ENCODE measurements at places on chromosomes 3 and 15. TPM values are rescaled to one million over a fixed set of nuclear protein-coding genes. Genes with fewer than 3 reads are reported as not detected.

Gene GABRA5
- not detected for total RNA-seq

Gene LRRC34
- total RNA-seq = 0.96 TPM

Gene GRK7
- 0.13 TPM for total RNA-seq

GRCh38 chr15:62985768-62986167 is 56.8 kb upstream of the TPM1 start:
- no peaks in the 10 kb centered on the region for H3K4me1 ChIP-seq
- no peak overlapping the region for H3K27ac ChIP-seq
- no peak for DNase-seq
- no peaks in the 10 kb centered on the region for H3K36me3 ChIP-seq

GRCh38 chr3:45313743-45314403 is 74.5 kb upstream of the LARS2 start:
- H3K4me1 ChIP-seq = no peaks in the 10 kb centered on the region
- H3K36me3 ChIP-seq = no peaks in the 10 kb centered on the region
- no peak overlapping the region for H3K4me3 ChIP-seq
- H3K27me3 ChIP-seq = no peaks in the 10 kb centered on the region
- H3K27ac ChIP-seq = no peak overlapping the region

DNA sequence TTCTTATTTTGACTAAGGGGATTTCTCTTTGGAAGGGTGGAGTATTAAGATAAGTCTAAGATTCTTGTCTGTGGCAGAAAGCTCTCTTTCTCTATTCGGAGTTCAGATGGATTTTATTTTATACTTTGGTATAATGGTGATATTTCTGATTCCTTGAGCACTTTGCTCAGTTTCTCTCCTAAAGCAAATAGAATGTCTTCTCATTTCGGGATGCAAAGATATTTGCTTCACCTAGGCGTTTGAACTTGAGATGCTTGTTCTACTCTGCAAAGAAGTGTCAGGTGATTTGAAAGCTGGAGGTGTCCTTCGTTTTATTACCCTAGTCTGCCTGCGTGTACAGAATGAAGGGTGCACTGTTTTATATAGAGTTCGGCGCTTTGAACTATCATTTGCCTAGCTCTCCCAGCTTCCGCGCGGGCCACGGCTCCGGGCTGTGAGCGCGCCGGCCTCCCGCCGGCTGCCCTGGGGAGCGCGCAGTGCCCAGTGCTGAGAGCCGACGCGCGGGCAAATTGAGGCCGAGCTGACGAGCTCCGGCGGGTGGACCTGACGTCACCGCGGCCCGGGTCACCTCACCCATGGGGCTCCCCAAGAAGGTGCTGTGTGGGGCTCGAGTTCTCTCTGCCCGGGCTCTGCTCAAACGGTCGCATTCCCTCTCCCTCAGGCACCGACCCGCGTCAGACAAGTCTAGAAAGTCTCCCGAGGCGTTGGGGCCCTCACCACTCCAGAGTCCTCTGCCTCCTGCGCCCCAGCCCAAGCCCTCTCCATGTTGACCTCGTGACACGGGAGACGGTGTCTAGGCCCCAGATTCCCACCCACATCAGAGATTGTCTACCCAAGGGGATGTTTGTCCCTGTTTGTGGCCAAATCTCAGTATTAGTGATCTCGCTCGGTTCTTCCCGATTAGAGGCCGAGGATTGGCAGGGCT is 7.5 kb downstream of the SOX2 start:
- no peaks in the 10 kb centered on the region for H3K4me1 ChIP-seq
- no peak overlapping the region for H3K4me3 ChIP-seq
- no peak for DNase-seq
- no peaks in the 10 kb centered on the region for H3K36me3 ChIP-seq
- no peak overlapping the region for H3K27ac ChIP-seq

DNA sequence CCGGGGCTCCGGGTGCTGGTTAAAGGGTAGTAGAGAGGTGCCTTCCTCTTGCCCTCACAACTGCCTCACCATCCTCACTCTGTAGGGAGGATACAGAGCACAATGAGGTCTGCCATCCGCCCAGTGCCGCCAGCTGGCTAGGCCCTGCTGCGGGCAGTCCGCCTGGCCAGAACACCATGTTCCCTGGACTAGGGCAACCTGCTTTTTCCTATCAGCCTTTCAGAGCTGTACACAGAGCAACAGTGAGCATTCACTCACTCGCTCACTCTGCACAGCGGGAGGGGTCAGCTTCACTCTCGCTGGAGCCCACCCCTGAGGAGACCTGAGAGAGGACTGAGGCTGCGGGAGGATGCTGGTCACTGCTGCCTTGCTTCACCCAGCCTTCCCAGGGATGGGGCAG is 218.7 kb upstream of the CHRNA7 start:
- DNase-seq = no peak
- no peak overlapping the region for H3K27ac ChIP-seq
- H3K4me1 ChIP-seq = no peaks in the 10 kb centered on the region

- no peak overlapping the region for H3K4me3 ChIP-seq
- no peaks in the 10 kb centered on the region for H3K27me3 ChIP-seq
- DNase-seq = no peak
Observed at GRCh38 chr3:127081001-127081720, 98.2 kb downstream of the PLXNA1 start.

DNA sequence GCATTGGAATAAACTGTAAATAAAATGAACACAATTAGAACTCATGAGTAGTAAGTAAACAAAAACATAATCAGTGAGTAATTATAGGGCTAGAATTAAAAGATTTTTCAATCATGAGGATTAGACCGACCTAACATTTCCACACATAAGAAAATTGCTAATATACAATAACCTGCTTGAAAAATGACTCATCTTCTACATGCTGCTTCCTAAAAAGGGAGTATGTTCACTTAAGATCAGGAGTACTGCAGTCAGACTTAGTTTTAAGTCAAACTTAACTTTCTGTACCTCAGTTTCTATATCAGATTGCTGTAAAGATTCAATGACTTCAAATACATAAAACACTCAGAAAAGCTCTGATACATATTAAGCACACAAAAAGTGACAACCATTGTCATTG is 22.6 kb upstream of the NEK10 start:
- H3K36me3 ChIP-seq = no peaks in the 10 kb centered on the region
- H3K4me3 ChIP-seq = no peak overlapping the region
- DNase-seq = no peak
- no peaks in the 10 kb centered on the region for H3K27me3 ChIP-seq
- H3K27ac ChIP-seq = no peak overlapping the region

GRCh38 chr15:63436341-63436740 is 54.7 kb upstream of the CA12 start:
- peak overlapping the region; percentile 75 for H3K27ac ChIP-seq
- no peak for DNase-seq
- no peak overlapping the region for H3K4me3 ChIP-seq
- peaks cover 35% of the 10 kb centered on the region for H3K4me1 ChIP-seq
- H3K36me3 ChIP-seq = no peaks in the 10 kb centered on the region
- H3K27me3 ChIP-seq = no peaks in the 10 kb centered on the region

DNA sequence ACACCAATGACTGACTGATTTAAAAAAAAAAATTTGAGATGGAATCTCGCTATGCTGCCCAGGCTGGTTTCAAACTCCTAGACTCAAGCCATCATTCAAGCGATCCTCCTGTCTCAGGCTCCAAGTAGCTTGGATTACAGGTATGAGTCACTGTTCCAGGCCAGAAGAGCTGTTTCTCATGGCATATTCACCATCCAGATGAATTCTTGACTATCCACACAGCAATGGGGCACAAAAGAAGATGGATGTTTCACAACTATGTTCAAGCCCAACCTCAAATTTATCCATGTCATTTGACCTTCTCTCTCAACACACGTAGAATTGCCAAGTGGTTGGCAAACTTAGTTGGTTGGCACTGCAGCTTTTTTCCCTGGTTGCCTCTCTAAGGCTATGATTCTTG is 40.6 kb downstream of the PRICKLE2 start:
- no peaks in the 10 kb centered on the region for H3K36me3 ChIP-seq
- no peak for DNase-seq
- no peak overlapping the region for H3K4me3 ChIP-seq
- H3K27ac ChIP-seq = no peak overlapping the region
- H3K4me1 ChIP-seq = no peaks in the 10 kb centered on the region
- H3K27me3 ChIP-seq = peaks cover 5% of the 10 kb centered on the region

- no peak for DNase-seq
- H3K4me1 ChIP-seq = no peaks in the 10 kb centered on the region
- no peak overlapping the region for H3K27ac ChIP-seq
- H3K4me3 ChIP-seq = no peak overlapping the region
- no peaks in the 10 kb centered on the region for H3K36me3 ChIP-seq
Observed at GRCh38 chr15:57312318-57313133, 63.8 kb upstream of the CGNL1 start.

DNA sequence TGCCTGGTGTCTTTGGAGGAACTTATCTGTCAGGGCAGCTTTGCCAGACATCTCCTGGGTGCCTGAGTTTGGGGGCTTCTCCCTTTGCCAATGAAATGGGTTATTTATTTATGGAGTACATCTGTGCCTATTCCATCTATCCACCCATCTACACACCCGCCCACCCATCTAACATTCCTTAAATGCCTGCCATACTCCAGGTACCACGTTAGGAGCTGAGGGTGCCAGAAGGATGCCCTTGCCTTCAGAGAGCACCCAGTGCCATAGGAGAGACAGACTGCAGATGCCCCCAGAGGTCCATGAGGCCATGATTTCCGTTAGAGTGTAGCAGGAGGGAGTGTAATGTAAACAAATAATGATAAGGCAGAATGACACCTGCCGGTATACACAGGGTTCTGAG is 21.8 kb upstream of the KIF23 start:
- H3K4me1 ChIP-seq = peaks cover 7% of the 10 kb centered on the region
- H3K27ac ChIP-seq = no peak overlapping the region
- no peaks in the 10 kb centered on the region for H3K36me3 ChIP-seq
- H3K27me3 ChIP-seq = no peaks in the 10 kb centered on the region
- DNase-seq = no peak

DNA sequence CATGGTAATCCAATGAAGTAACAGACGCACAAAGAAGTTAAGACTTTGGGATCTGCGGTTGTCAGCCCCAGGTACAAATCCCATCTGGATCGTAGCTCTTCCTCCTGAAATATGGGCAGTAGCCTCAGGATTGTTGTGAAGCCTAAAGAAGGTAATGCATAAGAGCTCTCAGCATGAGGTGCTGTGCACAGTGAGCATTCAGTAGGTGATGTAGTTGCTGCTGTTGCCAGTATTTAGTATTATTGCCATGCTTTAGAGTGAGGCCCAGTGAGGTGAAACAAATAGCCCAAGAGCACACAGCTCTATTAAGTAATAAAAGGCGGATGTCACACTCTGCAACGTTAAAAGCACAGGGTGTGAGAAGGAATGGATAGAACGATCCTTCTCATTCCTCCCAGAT is 225.7 kb downstream of the GABRG3 start:
- H3K4me1 ChIP-seq = no peaks in the 10 kb centered on the region
- no peaks in the 10 kb centered on the region for H3K36me3 ChIP-seq
- H3K27ac ChIP-seq = no peak overlapping the region
- no peaks in the 10 kb centered on the region for H3K27me3 ChIP-seq
- H3K4me3 ChIP-seq = no peak overlapping the region

DNA sequence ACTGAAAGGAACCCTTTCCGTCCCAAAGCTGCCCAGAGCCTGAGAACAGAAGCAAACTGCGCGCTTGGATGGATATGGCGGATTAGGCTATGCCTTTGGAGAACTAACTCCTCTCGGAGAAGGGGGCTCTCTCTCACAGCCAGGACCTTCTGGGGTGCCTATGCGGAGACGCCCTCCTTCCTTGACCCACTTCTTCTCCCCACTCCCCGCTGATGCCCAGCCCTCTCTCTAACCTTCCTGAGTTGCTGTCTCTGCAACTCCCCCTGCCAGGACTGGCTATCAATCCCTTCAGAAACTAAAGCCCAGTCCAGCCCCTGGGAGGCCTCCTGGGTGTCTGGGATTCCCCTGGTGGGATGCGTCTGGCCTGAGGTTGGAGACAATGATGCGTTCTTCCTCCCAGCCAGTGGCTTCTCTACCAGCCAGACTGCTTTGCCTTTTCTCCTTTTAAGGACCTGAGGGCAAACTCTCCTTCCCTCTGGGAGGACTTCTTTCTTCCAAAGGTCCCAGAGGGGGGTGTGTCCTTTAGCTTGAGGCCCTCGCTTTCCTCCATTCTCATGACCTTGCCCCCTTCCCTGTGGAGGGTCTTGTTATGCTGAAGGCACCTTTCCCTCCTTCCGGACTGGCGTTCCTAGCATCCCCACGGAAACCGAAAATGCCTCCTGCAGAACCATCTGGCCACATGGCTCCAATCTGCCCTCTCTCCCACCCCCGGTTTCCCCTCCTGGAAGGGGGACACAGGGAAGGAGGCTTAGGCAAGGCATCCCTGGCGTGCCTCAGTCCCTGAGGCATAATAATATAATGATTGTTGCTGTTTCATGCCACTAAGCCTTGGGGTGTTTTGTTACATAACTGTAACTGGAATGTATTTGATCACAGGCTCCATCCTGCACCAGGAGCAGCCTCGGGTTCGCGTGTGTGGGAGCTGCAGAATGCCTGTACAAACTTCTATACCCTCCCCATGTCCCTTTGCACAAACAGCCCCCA is 63.4 kb upstream of the C15orf39 start:
- no peak overlapping the region for H3K27ac ChIP-seq
- no peaks in the 10 kb centered on the region for H3K4me1 ChIP-seq
- no peak for DNase-seq

- peaks cover 8% of the 10 kb centered on the region for H3K4me1 ChIP-seq
- H3K27me3 ChIP-seq = no peaks in the 10 kb centered on the region
- no peaks in the 10 kb centered on the region for H3K36me3 ChIP-seq
- H3K4me3 ChIP-seq = no peak overlapping the region
- no peak for DNase-seq
Observed at GRCh38 chr3:143974271-143975238, 2.9 kb downstream of the DIPK2A start.

- peaks cover 19% of the 10 kb centered on the region for H3K27me3 ChIP-seq
- H3K36me3 ChIP-seq = no peaks in the 10 kb centered on the region
- no peak overlapping the region for H3K27ac ChIP-seq
- no peak for DNase-seq
- H3K4me1 ChIP-seq = peaks cover 8% of the 10 kb centered on the region
- no peak overlapping the region for H3K4me3 ChIP-seq
Observed at GRCh38 chr3:142944342-142944741, 19.1 kb downstream of the PAQR9 start.

GRCh38 chr15:42138968-42139386 is 17.5 kb downstream of the PLA2G4F start:
- H3K4me3 ChIP-seq = no peak overlapping the region
- H3K27me3 ChIP-seq = peaks cover 18% of the 10 kb centered on the region
- no peaks in the 10 kb centered on the region for H3K4me1 ChIP-seq
- DNase-seq = no peak
- H3K36me3 ChIP-seq = no peaks in the 10 kb centered on the region

DNA sequence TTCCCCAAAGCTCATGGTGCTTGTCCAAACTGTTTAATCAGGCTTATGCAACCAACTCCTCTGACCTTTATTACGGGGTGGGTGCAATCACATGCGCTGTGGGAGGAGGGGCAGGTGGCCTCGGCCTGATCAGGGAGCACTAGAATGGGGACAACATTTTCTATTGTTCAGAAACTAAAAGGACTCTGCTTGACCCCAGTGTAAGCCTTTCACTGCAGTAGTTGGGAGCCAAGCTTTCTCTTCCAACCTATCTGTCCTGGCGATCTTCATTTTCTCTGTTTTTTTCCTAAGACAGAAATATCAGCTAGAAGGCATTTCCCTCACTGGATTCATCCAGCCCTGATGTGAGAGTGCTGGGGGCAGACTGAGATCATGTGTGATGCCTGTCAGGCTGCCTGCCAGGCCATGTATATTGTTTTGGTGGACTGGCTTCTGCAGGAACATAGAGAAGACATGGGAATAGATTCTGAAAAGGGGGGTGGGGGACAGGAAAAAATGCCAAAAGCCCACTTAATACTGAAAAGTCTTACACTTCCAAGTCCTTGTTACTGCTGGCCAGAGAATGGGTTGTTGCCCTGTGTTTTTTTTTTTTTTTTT is 627.0 kb upstream of the TBL1XR1 start:
- no peak for DNase-seq
- no peak overlapping the region for H3K27ac ChIP-seq
- H3K4me3 ChIP-seq = no peak overlapping the region
- no peaks in the 10 kb centered on the region for H3K4me1 ChIP-seq
- no peaks in the 10 kb centered on the region for H3K36me3 ChIP-seq
